A549 treated with GW870086 at 1 μM for 4 hours (cell line): ENCODE measurements at places on chromosomes 6 and 20. TPM values are rescaled to one million over a fixed set of nuclear protein-coding genes. Genes with fewer than 3 reads are reported as not detected.

RSPH9 gene
- 0.08 to 0.29 TPM (median 0.24 TPM) in 5 replicates for total RNA-seq

SLC17A1 gene
- 0.12 TPM in 1 of 5 replicates, not detected in the others for total RNA-seq

GABRR1 gene
- not detected in 5 replicates for total RNA-seq

ZKSCAN8 gene
- 2.7 to 5.8 TPM (median 5.4 TPM) in 5 replicates for total RNA-seq

BEND6 gene
- total RNA-seq: 0.61 to 1.3 TPM (median 0.99 TPM) in 5 replicates

PACRG gene
- not detected in 5 replicates for total RNA-seq

TSPO2 gene
- not detected in 5 replicates for total RNA-seq

PCK1 gene
- 0.02 to 0.30 TPM (median 0.07 TPM) in 4 of 5 replicates, not detected in the other for total RNA-seq

SLC32A1 gene
- not detected in 5 replicates for total RNA-seq

NKAIN2 gene
- not detected in 5 replicates for total RNA-seq

FOXF2 gene
- total RNA-seq: 17.4 to 22.0 TPM (median 21.4 TPM) in 5 replicates

RIPOR2 gene
- total RNA-seq: 0.13 to 0.18 TPM (median 0.15 TPM) in 4 of 5 replicates, not detected in the other

TFAP2D gene
- total RNA-seq: not detected in 5 replicates

NHSL1 gene
- total RNA-seq: 2.3 to 4.7 TPM (median 4.0 TPM) in 5 replicates

HCRTR2 gene
- not detected in 5 replicates for total RNA-seq

ANKRD66 gene
- total RNA-seq: not detected in 5 replicates

GPX6 gene
- total RNA-seq: not detected in 5 replicates

POM121L2 gene
- total RNA-seq: not detected in 5 replicates

BPIFB2 gene
- not detected in 5 replicates for total RNA-seq

ABHD16B gene
- not detected in 5 replicates for total RNA-seq

SNX9 gene
- total RNA-seq: 21.0 to 25.2 TPM (median 23.7 TPM) in 5 replicates

C2 gene
- 0.07 to 0.43 TPM (median 0.23 TPM) in 5 replicates for total RNA-seq

MLIP gene
- total RNA-seq: 0.13 TPM in 1 of 5 replicates, not detected in the others

IBTK gene
- 22.0 to 35.0 TPM (median 31.8 TPM) in 5 replicates for total RNA-seq

ALDH8A1 gene
- total RNA-seq: 0.10 to 0.38 TPM (median 0.23 TPM) in 5 replicates

UBR2 gene
- 5.6 to 7.3 TPM (median 6.7 TPM) in 5 replicates for total RNA-seq

SGK1 gene
- 39.9 to 54.6 TPM (median 45.4 TPM) in 5 replicates for total RNA-seq

TMEM14C gene
- 147 to 168 TPM (median 156 TPM) in 5 replicates for total RNA-seq

FAM83C gene
- total RNA-seq: 0.06 to 0.14 TPM (median 0.08 TPM) in 5 replicates

PRDM1 gene
- 4.2 to 6.4 TPM (median 5.5 TPM) in 5 replicates for total RNA-seq

C20orf202 gene
- total RNA-seq: 0.09 TPM in 1 of 5 replicates, not detected in the others

LSM2 gene
- total RNA-seq: 52.2 to 66.7 TPM (median 61.9 TPM) in 5 replicates

CD24 gene
- total RNA-seq: 209 to 347 TPM (median 299 TPM) in 5 replicates

ECHDC1 gene
- 32.5 to 57.6 TPM (median 37.3 TPM) in 5 replicates for total RNA-seq

HTR1E gene
- total RNA-seq: not detected in 5 replicates

MMP24 gene
- 23.8 to 34.6 TPM (median 31.0 TPM) in 5 replicates for total RNA-seq

SPTLC3 gene
- 0.06 to 0.21 TPM (median 0.09 TPM) in 3 of 5 replicates, not detected in the others for total RNA-seq

BMP6 gene
- total RNA-seq: 12.6 to 18.8 TPM (median 18.5 TPM) in 5 replicates

GTF2H4 gene
- 18.6 to 23.4 TPM (median 19.9 TPM) in 5 replicates for total RNA-seq

ZKSCAN3 gene
- total RNA-seq: 1.4 to 2.1 TPM (median 2.1 TPM) in 5 replicates
